ENCODE measurements at places on chromosomes 7 and 10.

DNA sequence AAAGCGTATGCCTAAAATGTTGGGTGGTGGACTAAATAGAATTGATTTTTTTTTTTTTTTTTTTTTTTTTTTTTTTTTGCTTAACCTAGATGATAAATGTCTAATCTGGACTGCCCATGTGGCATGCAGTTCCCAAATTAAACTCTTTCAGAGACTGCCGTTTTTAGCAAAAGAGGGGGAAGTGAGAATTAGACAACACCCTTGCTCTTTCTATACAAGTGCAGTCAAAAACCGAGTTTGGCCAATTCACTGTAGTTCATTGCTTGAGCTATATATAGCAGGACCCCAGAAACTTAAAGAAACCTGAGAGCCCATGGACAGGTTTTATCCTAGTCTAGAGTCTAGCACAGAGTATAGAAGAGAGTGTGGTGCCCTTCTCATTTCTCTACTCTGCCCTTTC is 141.9 kb downstream of the GRM3 start:
- no peak for DNase-seq

GRCh38 chr10:70907637-70908405 is 19.5 kb upstream of the PCBD1 start:
- DNase-seq: no peak

- DNase-seq: no peak
These were observed 33.0 kb downstream of the WDR37 start for GRCh38 chr10:1089017-1089689.

- peak; percentile 69 for DNase-seq
These were observed 150.5 kb upstream of the VKORC1L1 start for GRCh38 chr7:65722361-65722792.

DNA sequence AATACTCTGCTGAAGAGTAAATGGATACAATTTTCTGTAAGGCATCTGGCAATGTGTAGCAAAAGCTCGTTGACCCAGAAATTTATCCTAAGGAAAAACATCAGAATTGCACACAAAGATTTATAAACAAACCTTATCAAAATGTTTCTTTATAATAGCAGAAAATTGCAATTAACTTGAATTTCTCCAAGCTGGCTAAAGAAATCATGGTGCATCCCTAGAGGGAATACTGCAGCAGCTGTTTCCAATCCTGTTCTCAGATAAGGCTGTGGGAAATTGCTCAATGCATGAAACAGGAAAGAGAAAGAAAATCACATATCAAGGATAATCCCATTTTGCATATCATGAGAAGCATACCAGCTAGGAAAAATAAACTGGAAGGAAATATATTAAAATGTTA is 18.7 kb downstream of the TACR2 start:
- no peak for DNase-seq

DNA sequence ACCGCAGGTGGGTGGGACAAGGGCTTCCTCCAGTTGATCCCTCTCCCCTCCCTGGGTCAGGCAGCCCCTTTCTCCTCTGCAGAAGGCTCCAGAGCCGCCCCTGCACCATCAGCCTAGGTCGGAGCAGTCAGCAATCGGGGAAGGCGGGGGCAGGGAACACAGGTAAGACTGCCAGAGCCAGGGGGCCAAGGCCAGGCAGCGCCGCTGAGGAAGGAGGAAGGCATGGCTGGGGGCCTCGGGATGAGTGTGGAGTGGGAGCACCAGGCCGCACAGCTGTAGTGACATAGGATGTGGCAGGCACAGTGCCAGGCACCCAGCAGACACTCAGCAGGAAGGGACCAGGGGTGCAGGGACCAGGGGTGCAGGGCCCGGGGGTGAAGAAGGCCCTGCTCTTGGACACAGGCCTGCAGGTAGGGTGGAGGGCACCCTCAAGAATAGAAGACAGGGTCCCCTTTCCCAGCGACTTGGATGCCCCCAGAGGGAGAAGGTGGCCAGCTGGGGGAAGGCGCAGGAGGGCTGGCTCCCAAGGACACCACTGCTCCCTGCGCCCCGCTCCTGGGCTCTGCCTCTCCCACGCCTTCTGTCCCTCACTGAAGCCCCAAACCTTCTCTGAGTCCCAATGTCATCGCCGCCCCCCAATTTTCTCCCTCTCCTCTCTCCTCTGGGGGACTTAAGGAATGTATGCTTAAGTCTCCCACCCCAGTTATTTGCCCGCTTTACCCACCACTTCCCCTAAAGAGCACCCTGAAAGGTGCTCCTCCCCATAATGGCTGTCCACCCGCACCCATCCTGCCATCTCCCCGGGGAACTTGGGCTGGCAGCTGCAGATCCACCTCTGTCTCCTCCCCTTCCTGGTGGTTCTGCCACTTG is 38.5 kb downstream of the CAMK2B start:
- DNase-seq: peak; percentile 0

- DNase-seq: no peak
These were observed 61.8 kb downstream of the IKZF1 start for GRCh38 chr7:50366311-50366710.

DNA sequence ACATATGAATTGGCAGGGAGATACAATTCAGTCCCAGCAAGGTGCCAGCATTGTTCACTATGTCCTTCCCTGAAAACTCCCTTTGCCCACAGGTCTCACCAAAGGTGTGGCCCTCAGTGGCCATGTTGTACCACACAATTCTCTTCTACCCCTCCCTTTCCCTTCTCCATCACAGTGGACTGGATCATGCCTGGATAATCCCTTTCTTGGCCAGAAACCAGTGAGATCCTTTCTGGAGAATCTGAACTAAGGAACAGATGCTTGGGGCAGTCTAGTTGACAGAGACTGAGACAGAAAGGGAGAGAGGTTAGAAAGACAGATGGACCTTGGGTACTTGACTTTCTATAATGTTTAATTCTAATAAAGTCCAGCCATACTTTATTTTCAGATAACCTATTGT is 9.5 kb downstream of the NMT2 start:
- no peak for DNase-seq

GRCh38 chr7:133887459-133887858 is 239.7 kb upstream of the LRGUK start:
- DNase-seq: no peak

DNA sequence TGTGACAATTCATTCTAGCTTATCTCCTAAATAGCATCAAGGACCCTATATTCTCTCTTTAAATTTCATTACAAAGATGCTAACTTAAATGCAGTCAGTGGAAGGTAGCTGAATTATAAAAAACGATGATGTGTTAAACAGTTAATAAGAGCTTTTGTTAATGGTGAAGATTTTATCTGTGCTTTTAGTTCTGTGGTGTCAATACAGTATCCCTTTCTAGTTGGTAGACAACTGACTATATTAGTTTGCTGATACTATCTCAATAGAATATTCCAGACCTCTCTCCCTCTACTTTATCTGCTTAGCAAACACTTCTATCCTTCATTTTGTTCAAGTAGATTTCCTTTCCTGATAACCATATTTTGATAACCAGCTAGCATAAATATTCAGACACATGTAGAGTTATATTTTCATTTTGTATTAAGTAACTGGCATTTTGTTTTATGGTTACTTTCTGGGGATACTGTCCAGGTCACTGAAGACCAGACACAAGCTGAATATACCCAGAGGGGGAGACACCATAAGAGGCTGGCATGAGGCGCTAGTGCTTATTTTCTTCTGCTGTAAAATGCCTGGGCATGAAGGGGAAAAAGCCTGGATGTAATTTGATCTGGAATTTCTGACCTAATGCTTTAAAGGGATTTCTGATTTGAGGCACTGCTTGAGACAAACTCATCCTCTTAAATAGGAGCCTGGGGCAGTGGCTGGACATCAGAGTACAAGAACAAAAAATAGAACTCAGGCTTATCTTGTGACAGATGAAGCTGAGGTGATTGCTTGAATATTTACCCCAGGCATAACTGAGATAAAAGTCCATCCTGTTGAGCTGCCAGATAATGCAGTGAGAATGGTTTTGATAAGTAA is 197.5 kb downstream of the MALRD1 start:
- DNase-seq: no peak

DNA sequence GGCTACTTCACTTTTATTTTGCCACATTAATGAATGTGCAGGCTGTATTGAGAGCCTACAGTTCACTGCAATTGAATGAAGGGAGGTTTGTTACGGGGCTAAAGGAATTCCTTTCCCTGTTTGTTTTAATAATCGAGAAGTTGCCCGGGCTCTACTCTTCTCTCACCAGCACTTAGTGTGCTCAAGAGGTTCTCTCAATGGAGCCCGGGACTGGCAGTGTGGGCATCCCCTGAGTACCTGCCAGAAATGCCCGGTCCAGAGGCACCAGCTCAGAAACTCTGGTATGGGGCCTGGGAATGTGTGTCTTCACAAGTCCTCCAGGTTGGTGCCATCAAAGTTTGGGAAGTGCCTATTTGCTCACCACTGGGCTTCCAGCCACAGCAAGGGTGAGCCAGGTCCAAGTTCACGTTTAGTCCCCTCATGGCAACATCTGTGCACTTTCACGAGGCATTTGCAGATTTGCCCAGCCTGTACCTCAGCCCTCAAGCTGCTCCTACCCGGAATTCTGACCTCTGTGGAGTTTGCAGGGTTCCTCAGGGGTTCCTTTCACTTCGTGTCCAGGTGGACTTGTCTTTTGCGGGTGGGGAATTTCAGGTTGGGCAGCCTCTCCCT is 622.4 kb downstream of the SDK1 start:
- no peak for DNase-seq

- DNase-seq: no peak
These were observed 53.9 kb upstream of the CREB5 start for GRCh38 chr7:28358423-28358868.

GRCh38 chr10:96130326-96130995 is 364 bp downstream of the ZNF518A start:
- DNase-seq: peak; percentile 85

GRCh38 chr7:106358103-106358663 is 73.4 kb upstream of the NAMPT start:
- DNase-seq: no peak

All from stimulated activated CD4-positive, alpha-beta T cell treated with anti-CD3 and anti-CD28 coated beads, Interleukin-15, amount 100 ng/mL, for 24 hours (primary cell).